SJSA1 (cell line): ENCODE measurements at places on chromosomes 12 and 14.
A peak's percentile ranks its signal among the peaks of the same experiment; 100 is the strongest.

GRCh38 chr12:132593938-132594358 lies 16.4 kb downstream of the LRCOL1 start:
- DNase-seq: peak; percentile 65

DNA sequence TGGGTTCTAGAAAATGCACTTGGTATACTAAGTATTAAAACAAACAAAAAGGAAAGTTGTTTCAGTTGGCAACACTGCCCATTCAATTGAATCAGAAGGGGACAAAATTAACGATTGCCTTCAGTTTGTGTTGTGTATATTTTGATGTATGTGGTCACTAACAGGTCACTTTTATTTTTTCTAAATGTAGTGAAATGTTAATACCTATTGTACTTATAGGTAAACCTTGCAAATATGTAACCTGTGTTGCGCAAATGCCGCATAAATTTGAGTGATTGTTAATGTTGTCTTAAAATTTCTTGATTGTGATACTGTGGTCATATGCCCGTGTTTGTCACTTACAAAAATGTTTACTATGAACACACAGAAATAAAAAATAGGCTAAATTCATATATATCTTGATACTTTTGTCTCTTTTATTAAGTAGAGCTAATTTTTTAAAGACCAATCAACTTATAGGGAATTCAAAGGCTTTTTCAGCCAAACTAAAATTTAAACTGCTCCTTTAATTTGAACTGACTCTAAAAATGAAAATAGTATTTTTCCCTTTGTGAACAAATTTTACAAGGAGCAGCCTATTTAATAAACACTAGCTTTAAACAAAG lies 2.8 kb downstream of the FOXG1 start:
- no peak for DNase-seq

GRCh38 chr12:108102363-108102762 lies 26.7 kb upstream of the WSCD2 start:
- no peak for DNase-seq

DNA sequence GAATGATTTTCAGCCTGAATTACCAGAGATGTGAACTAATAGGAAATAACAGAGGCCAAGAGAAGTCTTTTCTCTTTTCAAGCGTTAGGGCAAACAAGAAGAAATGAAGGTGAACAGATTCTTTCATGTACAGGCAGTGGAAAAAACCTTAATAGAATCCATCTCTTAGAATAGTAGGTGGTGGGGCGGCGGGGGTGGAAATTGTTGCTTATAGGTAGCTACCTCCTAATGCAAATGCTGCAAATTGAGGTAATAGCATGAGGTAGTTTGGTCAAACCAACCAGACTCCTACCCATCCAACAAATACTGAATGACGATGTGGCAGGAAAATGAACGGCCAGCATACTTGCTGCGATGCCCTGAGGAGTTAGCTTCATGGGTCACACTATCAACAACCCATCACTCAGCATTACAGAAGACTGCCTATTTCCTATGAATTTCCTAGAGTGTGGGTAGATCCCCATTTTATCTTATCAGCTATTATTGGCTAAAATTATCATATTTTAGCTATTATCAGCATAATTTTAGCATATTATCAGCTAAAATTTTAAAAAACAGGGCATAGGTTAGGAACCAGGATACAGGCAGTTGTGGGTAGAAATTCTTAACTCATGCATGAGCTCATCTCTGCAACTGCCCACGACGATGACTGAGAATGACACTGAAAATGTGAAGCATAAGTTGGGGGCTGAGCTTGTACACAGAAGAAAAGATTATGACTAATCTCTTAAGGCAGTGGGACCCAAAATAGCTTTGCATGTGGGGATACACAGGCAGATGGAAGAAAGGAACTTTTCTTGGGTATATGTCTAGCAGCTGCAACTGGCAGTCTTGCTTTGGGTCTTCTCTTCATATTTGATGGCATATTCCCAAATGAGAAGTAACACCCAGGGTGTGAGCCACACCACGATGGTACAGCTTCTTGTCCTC lies 68.7 kb downstream of the NIN start:
- peak; percentile 72 for DNase-seq

- no peak for DNase-seq
These were observed 954.5 kb upstream of the LRFN5 start for GRCh38 chr14:40652089-40652691.

DNA sequence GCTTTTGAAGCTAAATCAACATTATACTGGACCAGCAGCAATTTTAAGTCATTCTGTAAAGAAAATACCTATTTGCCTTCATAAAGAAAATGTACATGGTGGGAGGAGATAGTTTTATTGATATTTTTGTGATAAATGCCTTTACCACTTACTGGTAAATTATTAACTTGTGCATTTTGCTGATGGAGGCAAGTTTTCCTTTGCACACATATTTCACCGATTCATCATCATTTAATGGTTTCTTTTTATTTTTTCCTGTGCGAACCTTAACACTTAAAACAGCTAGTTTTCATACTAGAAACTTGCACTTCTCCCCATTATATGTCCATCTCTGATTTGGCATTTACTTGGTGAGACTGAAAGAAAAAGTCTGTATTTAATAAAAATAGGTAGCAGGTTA lies 239.3 kb downstream of the TRHDE start:
- DNase-seq: no peak

- no peak for DNase-seq
These were observed 85.9 kb downstream of the TBX3 start for GRCh38 chr12:114598111-114598510.

- no peak for DNase-seq
These were observed 1.8 kb upstream of the TMEM19 start for GRCh38 chr12:71684081-71684480.

- DNase-seq: no peak
These were observed 601.9 kb downstream of the GALC start for GRCh38 chr14:87391066-87391465.

GRCh38 chr12:112537710-112538396 lies 119.1 kb downstream of the PTPN11 start:
- DNase-seq: peak; percentile 100

DNA sequence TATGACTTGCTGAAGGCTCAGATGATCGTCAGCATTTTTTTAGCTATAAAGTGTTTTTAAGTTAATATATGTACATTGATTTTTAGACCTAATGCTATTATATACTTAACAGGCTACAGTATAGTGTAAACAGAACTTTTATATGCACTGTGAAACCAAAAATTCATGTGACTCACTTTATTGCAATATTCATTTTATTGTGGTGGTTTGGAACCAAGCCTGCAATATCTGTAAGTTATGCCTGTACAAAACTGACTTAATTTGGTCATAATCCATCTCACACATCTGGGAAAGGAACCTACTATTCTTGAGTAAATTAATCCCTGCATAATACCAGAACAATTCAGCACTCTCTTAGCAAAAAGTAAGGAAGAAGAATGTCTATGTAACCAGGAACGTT lies 390.7 kb downstream of the SYT1 start:
- DNase-seq: no peak
